ENCODE measurements at places on chromosomes 11 and 22. TPM values are rescaled to one million over a fixed set of nuclear protein-coding genes. Genes with fewer than 3 reads are reported as not detected.

OMP gene
- total RNA-seq = 0.51 TPM

PITPNM1 gene
- total RNA-seq = 10.2 TPM

INS gene
- not detected for total RNA-seq

CDC42EP1 gene
- 11.8 TPM for total RNA-seq

RAB30 gene
- total RNA-seq = 19.3 TPM

CDC42EP2 gene
- total RNA-seq = 12.3 TPM

LIF gene
- total RNA-seq = 11.2 TPM

BLID gene
- 7.9 TPM for total RNA-seq

GNAZ gene
- total RNA-seq = 1.3 TPM

TUBA8 gene
- total RNA-seq = 0.51 TPM

RAB6A gene
- 103 TPM for total RNA-seq
